ENCODE measurements at places on chromosomes 4 and X.

DNA sequence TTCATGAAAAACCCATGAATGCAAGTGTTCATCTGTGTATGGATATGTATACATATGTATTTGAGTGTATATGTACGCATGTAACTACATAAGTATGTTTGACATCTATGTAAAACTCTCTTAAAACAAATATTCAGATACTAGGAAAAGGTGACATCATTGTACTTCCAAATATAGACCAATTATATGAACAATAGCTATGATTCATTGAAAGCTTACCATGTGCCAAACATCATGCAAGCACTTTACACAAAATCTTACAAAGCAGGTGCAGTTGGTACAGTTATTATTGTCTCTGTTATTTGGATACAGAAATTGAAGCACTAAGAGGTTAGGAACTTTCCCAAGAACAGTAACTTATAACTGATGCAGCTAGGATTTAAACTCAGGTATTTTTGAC is 21.4 kb downstream of the MAGEB17 start:
- no peak for DNase-seq

DNA sequence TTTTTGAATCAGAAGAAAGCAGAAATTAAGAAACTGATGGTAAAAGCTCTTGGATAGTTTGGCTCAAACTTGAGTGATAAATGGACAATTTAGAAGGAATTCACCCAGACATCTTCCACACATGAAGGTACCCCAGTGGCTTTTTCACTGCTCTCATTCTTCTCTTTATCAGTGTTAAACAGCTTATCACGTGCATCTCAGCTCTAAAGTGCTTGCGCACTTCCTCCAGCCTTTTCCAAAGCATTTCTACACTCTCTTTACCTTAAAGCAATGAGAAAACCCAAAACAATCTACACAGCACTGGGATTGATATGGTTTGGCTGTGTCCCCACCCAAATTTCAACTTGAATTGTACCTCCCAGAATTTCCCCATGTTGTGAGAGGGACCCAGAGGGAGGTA is 509.1 kb upstream of the FAT1 start:
- DNase-seq = no peak

GRCh38 chr4:122830426-122831095 is 3.9 kb downstream of the FGF2 start:
- no peak for DNase-seq

- no peak for DNase-seq
Observed at GRCh38 chr4:46986922-46987638, 6.3 kb downstream of the GABRA4 start.

Measured in foreskin fibroblast (primary cell).